Posterior vena cava (tissue), 2 donors: ENCODE measurements at places on chromosomes 16 and 17. TPM values are rescaled to one million over a fixed set of nuclear protein-coding genes. Genes with fewer than 3 reads are reported as not detected.

DNA sequence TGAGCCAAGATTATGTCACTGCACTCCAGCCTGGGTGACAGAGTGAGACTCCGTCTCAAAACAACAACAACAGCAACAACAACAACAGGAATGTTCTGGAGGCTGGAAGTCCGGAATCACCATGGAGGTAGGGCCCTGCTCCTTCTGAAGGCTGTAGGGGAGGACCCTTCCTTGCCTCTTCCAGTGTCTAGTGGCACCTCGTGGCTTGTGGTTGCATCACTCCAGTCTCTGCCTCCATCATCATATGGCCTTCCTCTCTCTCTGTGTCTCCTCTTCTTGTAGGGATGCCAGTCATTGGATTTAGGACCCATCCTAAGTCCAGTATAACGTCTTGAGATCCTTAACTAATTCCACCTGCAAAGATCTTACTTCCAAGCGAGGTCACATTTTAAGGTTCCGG, 14.0 kb downstream of the NAGPA start:
- no peak for DNase-seq

The TMC5 gene
- total RNA-seq, result 3.4 TPM

GRCh38 chr16:25143928-25144327, 32.4 kb downstream of the LCMT1 start:
- no peak for DNase-seq

GRCh38 chr16:75085556-75085955, 31.0 kb downstream of the LDHD start:
- DNase-seq, result no peak

DNA sequence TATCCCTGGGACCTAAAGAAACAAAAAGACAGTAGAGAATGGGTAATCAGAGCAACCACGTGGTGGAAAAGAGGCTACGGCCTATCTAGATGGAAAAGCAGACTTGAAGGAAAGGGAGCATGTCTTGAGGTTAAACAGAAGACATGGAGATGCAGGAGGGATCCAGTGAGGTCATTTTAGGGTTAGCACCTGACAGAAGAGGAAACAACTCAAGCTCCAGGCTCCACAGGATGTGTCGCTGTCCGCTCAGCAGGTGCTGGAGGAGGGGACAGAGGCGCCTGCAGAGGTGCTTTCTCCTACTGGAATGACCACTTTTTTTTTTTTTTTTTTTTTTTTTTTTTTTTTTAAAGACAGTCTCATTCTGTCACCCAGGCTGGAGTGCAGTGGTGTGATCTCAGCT, 47.5 kb upstream of the CLEC3A start:
- no peak for DNase-seq
